Retina (tissue), 1 donor: ENCODE measurements at places on chromosomes 7 and 10.

GRCh38 chr10:124521429-124521871 lies 59.8 kb downstream of the LHPP start:
- no peak for DNase-seq

GRCh38 chr10:126640401-126640800 lies 30.1 kb downstream of the C10orf90 start:
- no peak for DNase-seq

DNA sequence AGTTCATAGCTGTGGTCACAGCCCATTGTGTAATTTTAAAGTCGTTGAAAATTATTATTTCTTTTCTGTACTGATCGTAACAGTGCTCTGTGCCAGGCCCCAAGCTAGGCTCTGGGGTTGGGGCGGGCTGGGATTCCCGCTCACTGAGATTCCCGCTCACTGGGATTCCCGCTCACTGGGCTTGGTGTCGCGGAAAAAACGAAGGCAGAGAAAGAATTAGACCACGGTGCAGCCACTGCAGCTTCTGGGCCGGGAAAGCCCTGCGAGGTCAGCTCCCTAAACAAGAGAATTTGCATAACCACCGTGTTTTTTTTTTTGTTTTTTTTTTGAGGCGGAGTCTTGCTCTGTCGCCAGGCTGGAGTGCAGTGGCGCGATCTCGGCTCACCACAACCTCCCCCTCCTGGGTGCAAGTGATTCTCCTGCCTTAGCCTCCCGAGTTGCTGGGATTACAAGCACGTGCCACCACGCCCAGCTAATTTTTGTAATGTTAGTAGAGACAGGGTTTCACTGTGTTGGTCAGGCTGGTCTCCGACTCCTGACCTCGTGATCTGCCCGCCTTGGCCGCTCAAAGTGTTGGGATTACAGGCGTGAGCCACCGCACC lies 31.2 kb downstream of the FOXK1 start:
- no peak for DNase-seq

DNA sequence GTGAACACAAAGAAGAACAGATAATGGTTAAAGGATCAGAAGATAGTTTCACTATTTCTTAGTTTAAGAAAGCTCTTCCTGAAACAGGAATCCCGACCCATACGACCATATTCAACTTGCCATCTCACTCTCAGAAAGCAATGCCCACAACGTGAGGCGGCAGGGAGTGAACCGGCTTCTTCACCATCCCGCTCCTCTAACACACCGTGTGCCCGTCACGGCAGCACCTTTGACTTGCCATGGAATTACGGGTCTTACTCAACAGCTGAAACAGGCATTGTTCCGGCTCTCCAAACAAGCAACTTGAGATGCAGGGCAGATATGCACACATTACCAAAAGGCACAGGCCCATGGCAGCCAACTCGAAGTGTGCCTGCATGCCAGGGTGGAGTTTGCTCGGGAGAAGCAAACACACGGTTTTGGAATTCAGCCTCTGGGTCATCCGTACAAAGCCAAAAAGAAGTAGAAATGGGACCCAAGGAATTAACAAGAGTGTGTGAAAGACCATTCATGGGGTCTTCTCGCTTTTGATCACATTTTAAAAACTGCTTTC lies 293.6 kb downstream of the DNAJB6 start:
- DNase-seq = no peak
